Gastroesophageal sphincter (tissue), 4 donors: ENCODE measurements at places on chromosomes 4 and X.

- ATAC-seq: no peak
Measured at GRCh38 chr4:100208964-100209363, 18.7 kb upstream of the DDIT4L start.

GRCh38 chr4:53309321-53310040, 56.4 kb downstream of the SCFD2 start:
- no peak for ATAC-seq

- ATAC-seq: no peak
Measured at GRCh38 chrX:132071254-132071653, 48.2 kb downstream of the STK26 start.

DNA sequence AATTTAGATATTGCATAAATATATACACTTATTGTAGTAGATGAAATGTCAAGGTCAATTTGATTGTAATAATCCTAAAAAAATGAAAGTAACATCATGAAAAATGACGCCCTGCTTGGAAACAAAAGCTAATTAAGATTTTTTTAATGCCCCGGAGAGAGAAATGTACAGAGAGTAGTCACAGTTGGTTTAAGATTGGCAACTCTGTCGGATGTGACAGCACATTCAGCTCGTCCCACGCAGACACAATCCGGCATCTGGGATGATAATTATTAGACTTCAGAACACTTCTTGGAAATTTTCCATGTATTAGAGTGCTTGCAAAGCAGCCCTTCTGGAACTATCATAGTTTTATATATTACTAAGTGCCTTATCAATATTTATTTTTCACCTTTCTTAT, 478.0 kb downstream of the PDHA2 start:
- ATAC-seq: no peak

DNA sequence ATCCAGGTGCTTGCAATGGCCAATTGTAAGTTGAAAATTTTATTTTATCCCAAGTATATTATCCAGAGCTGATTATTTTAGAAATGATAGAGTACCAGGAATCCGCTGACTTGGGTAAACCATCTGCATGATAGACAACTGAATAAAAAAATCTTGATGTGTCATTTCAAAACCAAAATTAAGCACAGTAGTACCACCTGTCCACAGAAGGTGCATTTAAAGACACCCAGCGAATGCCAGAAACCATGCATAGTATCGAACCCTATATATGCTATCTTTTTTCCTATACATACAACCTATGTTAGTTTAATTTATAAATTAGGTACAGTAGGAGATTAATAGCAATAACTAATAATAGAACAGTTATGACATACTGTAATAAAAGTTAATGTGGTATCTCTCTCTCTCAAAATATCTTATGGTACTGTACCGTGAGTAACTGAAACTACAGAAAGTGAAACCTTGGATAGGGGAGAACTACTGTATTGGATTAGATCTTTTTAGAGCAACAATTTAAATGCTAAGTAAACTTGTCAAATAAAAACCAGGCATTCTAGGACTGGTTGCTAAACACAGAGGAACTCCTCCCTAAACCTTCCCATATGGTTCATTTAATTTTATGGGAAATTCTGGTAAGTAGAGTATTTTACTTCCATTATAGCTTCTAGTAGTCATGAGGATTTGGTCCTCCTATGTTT, 6.2 kb downstream of the NEIL3 start:
- ATAC-seq: no peak

GRCh38 chr4:168028970-168029597, 63.3 kb upstream of the ANXA10 start:
- ATAC-seq: no peak

GRCh38 chr4:128716338-128716737, 93.2 kb upstream of the JADE1 start:
- peak; percentile 42 for ATAC-seq

DNA sequence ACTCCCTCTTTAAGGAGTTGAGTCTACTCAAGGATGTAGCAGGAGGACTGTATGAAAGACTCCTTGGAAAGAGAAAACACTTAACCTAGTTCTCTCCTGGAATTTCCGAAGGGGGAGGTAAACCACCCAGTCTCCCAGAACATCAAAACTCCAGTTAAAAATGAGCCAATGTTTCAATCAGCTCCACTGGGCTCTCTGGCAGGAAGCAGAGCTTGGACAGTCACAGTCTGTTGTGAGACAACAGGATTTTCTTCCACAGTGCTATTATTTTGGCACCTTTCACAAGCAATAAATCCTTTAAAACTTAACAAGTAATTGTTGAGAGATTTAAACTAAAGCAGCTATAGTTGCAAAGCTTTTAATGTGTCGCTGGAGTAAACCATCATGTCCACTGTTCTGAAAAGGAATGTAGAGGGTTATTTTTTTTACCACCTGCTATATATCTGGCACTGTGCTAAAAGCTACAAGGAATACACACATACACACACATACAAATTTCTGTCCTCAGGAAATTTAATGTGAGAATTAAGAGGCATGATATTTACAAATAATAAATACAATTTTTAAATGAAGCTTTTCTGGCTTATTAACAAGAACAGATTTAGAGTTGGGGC, 229.2 kb upstream of the INTU start:
- ATAC-seq: no peak
